ENCODE measurements at places on chromosomes 2 and 18. TPM values are rescaled to one million over a fixed set of nuclear protein-coding genes. Genes with fewer than 3 reads are reported as not detected.

GRCh38 chr18:61606068-61606660 lies 272.9 kb downstream of the CDH20 start:
- H3K36me3 ChIP-seq: no peaks in the 10 kb centered on the region
- H3K27me3 ChIP-seq: no peaks in the 10 kb centered on the region
- no peaks in the 10 kb centered on the region for H3K4me1 ChIP-seq

The BOLL gene
- total RNA-seq: not detected

DNA sequence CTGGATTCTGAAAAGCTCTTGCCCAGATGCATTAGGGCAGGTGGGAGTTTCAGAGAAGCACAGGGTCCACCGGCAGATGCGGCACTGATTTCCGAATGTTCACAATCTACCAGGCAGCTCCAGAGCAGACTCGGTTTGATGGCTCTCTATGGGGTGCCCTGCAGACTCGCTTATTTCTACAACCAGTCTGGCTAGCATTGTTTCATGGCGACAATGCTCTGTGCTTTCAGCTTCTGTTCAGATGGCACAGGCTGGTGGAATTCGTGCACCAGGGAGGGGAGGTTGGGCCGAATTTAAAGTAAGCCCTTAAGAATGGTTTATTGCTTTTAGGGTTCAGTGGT lies 9.9 kb downstream of the MYT1L start:
- H3K36me3 ChIP-seq: no peaks in the 10 kb centered on the region
- H3K27ac ChIP-seq: no peak overlapping the region
- no peak overlapping the region for H3K4me3 ChIP-seq
- DNase-seq: no peak
- H3K27me3 ChIP-seq: no peaks in the 10 kb centered on the region
- H3K4me1 ChIP-seq: no peaks in the 10 kb centered on the region

The UGT1A8 gene
- total RNA-seq: not detected

The ZNF142 gene
- total RNA-seq: 64.0 TPM

DNA sequence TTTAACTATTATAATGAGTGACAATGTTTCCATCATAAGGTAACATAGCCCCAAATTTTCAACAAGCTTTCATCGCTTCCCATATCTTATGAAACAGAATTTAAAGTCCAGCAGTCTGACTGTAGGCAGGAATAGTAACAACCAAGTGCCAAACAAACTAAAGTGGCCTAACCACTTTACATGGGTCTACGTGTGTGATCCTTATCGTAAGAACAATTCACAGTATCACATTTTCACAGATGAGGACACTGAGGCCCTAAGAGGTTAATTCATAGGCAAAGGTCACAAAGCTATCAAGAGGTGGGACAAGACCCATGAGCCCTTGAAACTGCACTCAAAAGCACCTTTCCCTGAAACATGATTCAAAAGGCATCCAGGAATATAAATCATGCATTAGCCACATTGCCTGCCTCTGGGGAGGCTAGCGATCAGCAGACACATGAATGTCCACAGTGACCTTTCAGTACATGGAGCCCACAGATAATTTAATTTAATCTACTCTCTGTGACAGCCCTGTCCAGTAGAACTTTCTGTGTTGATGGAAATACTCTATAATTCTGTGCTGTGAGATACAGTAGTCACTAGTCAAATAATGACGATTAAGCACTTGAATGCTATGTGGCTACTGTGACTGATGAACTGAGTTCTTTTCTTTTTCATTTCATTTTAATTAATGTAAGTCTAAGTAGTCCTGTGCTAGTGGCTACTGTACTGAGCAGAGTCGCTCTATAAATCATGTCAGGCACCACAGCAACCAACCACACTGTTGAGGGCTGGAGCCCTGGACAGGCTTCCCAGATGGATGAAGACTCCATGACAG lies 30.3 kb downstream of the KIDINS220 start:
- peaks cover 57% of the 10 kb centered on the region for H3K36me3 ChIP-seq
- no peak overlapping the region for H3K27ac ChIP-seq
- DNase-seq: no peak
- no peaks in the 10 kb centered on the region for H3K27me3 ChIP-seq
- no peaks in the 10 kb centered on the region for H3K4me1 ChIP-seq

GRCh38 chr2:228527197-228527881 lies 345.9 kb upstream of the SPHKAP start:
- no peaks in the 10 kb centered on the region for H3K4me1 ChIP-seq
- no peaks in the 10 kb centered on the region for H3K36me3 ChIP-seq
- no peaks in the 10 kb centered on the region for H3K27me3 ChIP-seq
- no peak for DNase-seq

DNA sequence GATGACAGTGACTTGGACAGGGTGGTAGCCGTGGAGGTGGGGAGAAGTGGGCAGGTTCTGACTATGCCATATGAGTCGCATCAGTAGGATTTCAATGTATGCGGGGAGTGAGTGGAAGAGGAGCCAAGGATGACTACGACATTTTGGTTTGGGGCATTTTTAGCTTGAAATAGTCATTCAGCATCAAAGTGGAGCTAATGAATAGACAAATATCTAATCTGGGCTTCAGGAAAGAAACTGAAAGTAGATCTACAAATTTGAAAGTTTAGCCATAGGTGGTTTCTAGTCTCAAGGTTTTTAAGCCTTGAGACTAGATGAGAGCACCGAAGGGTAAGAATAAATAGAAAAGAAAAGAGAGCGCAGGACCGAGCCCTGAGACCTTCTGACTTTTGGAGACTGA lies 58.3 kb downstream of the FEZ2 start:
- no peak overlapping the region for H3K27ac ChIP-seq
- no peak overlapping the region for H3K4me3 ChIP-seq
- H3K36me3 ChIP-seq: no peaks in the 10 kb centered on the region
- H3K27me3 ChIP-seq: no peaks in the 10 kb centered on the region
- DNase-seq: no peak
- no peaks in the 10 kb centered on the region for H3K4me1 ChIP-seq

DNA sequence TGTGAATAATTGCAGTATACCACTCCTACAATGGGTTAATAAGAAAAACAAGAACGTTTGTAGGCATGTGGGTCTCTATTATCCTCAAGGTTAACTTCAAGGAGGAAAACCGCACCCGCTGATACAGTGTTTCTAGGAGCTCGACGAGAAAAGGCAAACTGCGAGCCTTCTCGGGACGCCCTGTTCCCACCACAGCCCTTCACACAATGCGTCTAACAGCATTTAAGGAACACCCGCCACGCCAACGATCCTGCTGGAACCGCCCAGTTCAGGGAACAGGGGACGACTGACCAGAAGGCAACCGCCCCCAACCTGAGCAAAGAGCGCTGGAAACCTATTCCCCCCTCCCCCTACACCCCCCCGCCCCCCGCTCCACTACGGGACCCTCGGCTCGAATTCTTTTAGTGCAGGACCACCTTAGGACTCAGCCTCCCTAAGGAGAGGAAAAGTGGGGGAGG lies 710 bp upstream of the TMSB10 start:
- H3K36me3 ChIP-seq: no peaks in the 10 kb centered on the region
- DNase-seq: no peak
- peaks cover 33% of the 10 kb centered on the region for H3K4me1 ChIP-seq
- H3K4me3 ChIP-seq: peak overlapping the region; percentile 92
- H3K27me3 ChIP-seq: no peaks in the 10 kb centered on the region

DNA sequence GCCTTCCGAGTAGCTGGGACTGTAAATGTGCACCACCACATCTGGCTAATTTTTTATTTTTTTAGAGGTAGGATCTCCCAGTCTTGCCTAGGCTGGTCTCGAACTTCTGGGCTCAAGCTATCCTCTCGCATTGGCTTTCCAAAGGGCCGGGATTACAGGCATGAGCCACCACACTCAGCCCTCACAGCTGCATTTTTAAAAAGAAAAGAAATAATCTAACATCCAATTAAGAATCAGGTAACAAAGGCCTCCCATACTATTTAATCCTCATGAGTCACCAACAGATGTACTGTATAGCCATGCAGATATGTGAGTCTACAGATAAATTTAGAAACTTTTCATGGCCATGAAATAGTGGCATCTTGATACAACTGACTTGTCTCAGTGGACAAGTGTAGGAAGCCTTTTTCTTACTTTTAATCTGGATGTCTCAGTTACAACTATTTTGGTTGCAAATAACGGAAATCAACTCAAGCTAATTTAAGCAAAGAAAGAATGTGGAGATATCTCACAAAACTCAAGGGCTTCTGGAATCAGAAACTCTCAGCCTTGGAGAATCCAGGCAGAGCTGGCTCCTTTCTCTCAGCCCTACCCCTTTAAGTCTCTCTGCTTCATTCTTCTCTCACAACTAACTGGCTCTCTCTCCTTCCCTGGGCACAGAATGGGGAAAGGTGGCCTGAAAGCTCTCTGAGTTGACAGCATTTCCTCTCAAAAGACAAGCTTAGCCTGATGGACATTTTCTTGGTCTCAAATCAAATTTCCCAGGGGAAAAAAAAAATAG lies 12.8 kb upstream of the PPM1B start:
- H3K4me1 ChIP-seq: no peaks in the 10 kb centered on the region
- no peak for DNase-seq
- H3K36me3 ChIP-seq: no peaks in the 10 kb centered on the region

GRCh38 chr2:105417857-105418436 lies 19.1 kb upstream of the FHL2 start:
- H3K4me3 ChIP-seq: no peak overlapping the region
- H3K27me3 ChIP-seq: no peaks in the 10 kb centered on the region
- H3K27ac ChIP-seq: no peak overlapping the region

- H3K4me1 ChIP-seq: no peaks in the 10 kb centered on the region
- H3K4me3 ChIP-seq: no peak overlapping the region
- no peak overlapping the region for H3K27ac ChIP-seq
- H3K36me3 ChIP-seq: no peaks in the 10 kb centered on the region
- no peaks in the 10 kb centered on the region for H3K27me3 ChIP-seq
- DNase-seq: no peak
These were observed 68.5 kb downstream of the EPB41L3 start for GRCh38 chr18:5475267-5475666.

GRCh38 chr18:48842259-48843061 lies 108.3 kb downstream of the SMAD7 start:
- peak overlapping the region; percentile 52 for H3K4me3 ChIP-seq
- peaks cover 75% of the 10 kb centered on the region for H3K4me1 ChIP-seq
- no peaks in the 10 kb centered on the region for H3K36me3 ChIP-seq
- no peaks in the 10 kb centered on the region for H3K27me3 ChIP-seq

DNA sequence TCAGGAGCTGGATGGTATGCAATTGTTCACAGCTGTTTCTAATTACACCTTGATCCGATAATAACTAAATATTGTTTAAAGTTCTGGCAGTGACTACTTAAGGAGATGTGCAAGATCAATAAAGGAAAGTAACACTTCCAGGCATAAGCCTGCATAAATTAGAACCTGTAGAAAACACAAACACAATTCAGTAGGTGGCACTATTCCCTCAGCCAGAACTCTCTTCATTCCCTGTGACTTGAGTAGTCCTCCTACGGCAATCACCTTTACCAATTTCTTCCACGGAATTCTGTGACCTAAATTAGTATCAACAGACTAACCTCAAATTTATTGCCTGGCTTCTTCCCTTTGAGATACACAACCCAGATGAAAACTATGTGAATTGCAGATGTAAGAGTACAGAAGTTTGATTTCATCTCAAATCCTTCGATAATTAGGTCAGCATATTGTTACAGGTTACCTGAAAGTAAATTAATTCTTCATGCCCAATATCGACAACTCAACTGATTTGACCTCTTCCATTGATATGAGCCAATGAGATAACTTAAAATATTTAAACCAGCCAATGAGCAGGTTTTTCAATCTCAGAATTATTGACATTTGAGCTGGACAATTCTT lies 137.8 kb downstream of the PID1 start:
- H3K4me3 ChIP-seq: no peak overlapping the region
- H3K4me1 ChIP-seq: no peaks in the 10 kb centered on the region
- no peaks in the 10 kb centered on the region for H3K27me3 ChIP-seq
- no peaks in the 10 kb centered on the region for H3K36me3 ChIP-seq
- DNase-seq: no peak

- no peaks in the 10 kb centered on the region for H3K36me3 ChIP-seq
- no peak overlapping the region for H3K27ac ChIP-seq
- no peaks in the 10 kb centered on the region for H3K4me1 ChIP-seq
- H3K4me3 ChIP-seq: no peak overlapping the region
These were observed 479.3 kb downstream of the CPS1 start for GRCh38 chr2:211035548-211036185.

GRCh38 chr2:233728723-233729301 lies at the start of gene UGT1A3:
Gene UGT1A3 (plus strand): TSS chr2:233729042. CDS start chr2:233729127, 85 bp downstream.
- no peak for DNase-seq
- no peaks in the 10 kb centered on the region for H3K4me1 ChIP-seq
- no peak within 1 kb of the TSS for H3K4me3 ChIP-seq
- no peaks in the 10 kb centered on the region for H3K36me3 ChIP-seq

DNA sequence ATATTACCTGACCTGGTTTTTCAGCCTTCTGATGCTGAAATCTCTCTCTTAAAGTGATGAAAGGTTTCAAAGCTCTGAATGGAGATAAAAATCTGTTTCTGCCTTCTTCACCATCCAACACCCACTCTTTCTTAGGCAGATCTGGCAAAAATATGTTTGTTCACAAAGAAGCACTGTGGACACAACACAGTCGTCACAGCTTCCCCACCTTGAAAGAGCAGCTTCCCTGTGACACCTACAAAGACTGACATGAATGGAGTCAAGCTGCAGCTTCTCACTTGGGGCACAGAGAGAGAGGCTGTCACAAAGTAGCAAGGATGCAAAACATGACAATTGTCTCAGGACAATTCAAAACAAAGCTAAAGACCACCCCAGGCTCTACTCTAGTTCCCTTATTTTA lies 86.5 kb downstream of the ICOS start:
- no peaks in the 10 kb centered on the region for H3K4me1 ChIP-seq
- no peaks in the 10 kb centered on the region for H3K36me3 ChIP-seq
- H3K27me3 ChIP-seq: no peaks in the 10 kb centered on the region
- no peak overlapping the region for H3K27ac ChIP-seq
- no peak overlapping the region for H3K4me3 ChIP-seq

The TUBA3E gene
- not detected for total RNA-seq

GRCh38 chr2:116737951-116738350 lies 1076.5 kb upstream of the DDX18 start:
- H3K4me3 ChIP-seq: no peak overlapping the region
- no peak overlapping the region for H3K27ac ChIP-seq
- no peaks in the 10 kb centered on the region for H3K36me3 ChIP-seq

DNA sequence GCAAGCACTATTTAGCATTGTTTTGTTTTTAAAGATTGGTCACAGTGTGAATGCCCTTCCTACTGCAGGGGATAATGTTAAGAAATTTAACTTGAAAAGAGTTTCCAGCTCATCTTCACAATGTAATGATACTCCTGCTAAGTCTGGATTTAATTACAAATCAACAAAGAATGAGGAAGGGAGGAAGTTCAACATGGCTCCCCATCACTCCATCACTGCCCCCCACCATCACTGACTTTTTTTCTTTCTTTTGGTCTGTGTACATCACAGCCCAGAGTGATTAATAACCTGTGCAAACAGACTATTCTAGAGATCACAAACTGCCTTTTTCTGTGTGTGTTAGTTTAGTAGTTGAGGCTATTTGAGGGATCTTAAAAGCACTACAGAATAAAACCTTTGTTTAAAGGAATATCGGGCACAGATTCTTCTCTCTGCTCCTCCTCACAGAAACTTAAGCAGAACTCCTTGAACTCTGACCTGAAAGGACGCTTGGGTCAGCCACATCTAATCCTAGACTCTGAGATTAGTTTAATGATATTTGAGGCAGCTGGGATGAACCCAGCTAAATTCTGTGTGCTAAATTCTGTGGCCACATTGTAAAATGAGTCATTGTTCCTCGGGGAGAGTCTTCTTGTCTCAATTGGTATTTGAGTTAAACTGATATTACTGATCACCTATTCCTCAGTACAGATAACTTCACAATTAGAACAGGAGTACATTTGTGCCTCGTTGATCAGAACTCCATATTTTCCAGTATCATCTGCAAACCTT lies 47.8 kb downstream of the SATB2 start:
- no peaks in the 10 kb centered on the region for H3K36me3 ChIP-seq
- H3K4me3 ChIP-seq: no peak overlapping the region
- no peaks in the 10 kb centered on the region for H3K4me1 ChIP-seq
- H3K27me3 ChIP-seq: no peaks in the 10 kb centered on the region

Measured in CD8-positive, alpha-beta memory T cell (primary cell).